ENCODE measurements at places on chromosomes 6 and 20. TPM values are rescaled to one million over a fixed set of nuclear protein-coding genes. Genes with fewer than 3 reads are reported as not detected.

- no peak for DNase-seq
These were observed 1.5 kb downstream of the RPS18 start for GRCh38 chr6:33273129-33273923.

COL11A2 gene
- not detected for total RNA-seq

DNA sequence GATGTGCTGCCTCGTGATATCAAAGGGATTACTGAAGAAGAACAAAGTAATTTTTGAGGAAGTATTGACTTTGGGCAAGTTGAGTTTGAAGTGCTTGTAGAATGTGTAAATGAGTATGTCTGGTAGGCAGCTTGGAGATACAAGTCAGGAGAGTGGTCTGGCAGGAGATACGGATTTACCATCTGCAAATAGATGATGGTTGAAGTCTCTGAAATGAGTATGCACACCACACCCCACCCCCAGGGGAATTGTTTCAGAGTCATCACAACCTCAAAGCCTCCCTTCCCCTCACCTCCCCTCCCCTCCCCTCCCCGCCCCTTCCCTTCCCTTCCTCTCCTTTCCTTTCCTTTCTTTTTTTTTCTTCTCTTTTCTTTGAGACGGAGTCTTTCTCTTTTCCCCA is 16.4 kb upstream of the MCUR1 start:
- DNase-seq: no peak

DNA sequence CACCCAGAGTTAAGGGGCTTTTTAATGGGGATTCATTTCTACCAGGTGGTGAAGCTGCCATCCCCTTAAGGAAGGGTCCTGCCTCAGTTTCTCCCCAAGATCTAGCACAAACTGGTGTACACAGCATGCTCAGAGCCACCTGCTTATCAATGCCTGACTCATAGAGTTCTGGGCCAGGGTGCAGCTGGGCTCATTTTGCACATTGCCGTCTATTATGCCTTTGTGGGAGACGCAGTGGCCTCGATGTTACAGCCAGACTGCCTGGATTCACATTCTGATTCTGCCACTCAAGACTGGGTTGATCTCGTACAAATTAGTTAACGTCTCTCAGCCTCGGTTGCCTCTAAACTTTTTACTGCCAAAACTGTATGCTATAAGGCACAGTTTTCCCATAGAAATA is 365.7 kb downstream of the ZFAND3 start:
- DNase-seq: no peak

GRCh38 chr6:36141091-36141490 is 10.8 kb downstream of the MAPK13 start:
- no peak for DNase-seq

Measured in SJSA1 (cell line).